ENCODE measurements at places on chromosomes 3 and 15.

DNA sequence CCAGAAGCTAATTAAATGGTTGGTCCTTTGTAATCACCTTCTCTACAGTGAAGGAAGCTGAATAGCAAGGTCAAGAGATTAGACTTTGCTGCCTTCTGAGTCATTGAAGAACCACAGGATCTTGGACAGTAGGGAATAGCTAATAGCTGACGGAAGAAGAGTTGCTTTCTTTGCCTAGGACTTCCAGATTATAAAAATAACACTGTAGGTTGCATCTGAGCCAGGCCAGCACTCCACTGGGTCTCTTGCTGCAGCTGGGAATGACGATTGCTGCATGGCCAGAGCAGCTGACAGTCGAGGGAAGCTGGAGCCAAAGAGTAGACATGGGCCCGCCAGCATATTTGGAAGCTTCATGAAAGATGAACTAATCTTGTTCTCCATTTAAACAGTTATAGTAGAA, 81.5 kb upstream of the KCNMB2 start:
- no peak for DNase-seq

DNA sequence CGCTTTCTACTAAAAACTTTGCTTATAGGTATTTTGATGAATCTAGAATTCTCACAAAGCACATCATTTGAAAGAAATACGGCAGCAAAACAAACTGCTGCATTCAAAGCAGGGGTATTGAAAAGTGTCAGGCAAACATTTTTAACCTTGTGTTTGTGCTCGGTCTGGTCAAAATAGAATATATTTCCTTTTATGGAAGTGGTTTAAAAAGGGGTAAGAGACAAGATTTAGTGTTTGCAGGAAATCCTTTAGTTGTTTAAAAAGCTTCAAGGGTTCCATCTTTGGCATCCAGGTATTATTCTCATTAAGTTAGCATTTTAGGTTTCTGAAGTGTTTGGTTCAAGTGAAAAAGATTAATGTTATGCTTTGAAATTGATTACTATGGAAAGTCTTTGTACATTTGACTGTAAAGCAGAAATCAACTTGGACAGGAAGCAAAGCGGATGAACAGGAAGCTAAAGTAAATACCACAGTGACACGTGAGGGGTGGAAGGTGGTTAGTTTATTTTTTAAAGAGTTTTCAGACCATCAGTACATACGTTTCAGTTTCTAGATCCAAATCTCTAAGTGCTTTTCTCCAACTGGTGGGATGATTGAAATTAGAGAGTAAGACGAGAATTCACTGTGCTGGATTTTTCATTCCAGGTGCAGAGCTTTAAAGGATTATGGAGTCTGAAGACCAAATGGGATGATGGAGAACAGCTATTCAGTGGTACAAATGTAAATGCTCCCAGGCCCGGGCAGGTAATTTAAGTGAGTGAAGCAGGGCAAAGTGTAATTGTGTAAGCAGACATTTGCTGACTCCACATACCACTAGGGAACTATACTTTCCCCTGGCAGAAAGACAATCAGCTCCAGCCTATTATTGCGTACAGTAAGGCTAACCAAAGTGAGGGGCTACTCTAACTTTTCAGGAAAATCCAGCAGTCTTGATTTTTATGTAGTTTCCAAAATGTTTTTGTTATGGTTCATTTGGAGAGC, 341.8 kb upstream of the TBL1XR1 start:
- DNase-seq = peak; percentile 66

DNA sequence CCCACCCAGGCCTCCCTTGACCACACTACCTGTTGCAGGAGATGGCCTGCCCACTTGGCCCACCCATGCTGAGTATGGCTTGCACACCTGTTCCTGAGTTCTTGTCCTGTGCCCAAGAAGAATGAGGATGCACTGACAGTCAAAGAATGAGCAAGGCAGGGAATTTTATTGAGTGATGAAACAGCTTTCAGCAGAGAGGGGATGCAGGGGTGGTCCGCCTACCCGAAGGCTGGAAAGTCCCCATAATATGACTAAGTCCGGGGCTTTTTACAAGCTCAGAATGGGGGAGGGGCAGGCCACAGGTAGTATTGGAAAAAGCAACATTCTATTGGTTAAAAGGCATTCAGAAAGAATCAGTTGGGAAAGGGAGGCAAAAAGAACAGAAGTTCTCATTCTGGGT, 29.9 kb upstream of the RNU6-1 start:
- no peak for DNase-seq

- no peak for DNase-seq
Measured at GRCh38 chr3:189103208-189103607, 68.6 kb upstream of the TPRG1 start.

- no peak for DNase-seq
Measured at GRCh38 chr3:58042947-58043707, 34.9 kb downstream of the FLNB start.

- DNase-seq = no peak
Measured at GRCh38 chr3:26307192-26307591, 315.4 kb upstream of the LRRC3B start.

DNA sequence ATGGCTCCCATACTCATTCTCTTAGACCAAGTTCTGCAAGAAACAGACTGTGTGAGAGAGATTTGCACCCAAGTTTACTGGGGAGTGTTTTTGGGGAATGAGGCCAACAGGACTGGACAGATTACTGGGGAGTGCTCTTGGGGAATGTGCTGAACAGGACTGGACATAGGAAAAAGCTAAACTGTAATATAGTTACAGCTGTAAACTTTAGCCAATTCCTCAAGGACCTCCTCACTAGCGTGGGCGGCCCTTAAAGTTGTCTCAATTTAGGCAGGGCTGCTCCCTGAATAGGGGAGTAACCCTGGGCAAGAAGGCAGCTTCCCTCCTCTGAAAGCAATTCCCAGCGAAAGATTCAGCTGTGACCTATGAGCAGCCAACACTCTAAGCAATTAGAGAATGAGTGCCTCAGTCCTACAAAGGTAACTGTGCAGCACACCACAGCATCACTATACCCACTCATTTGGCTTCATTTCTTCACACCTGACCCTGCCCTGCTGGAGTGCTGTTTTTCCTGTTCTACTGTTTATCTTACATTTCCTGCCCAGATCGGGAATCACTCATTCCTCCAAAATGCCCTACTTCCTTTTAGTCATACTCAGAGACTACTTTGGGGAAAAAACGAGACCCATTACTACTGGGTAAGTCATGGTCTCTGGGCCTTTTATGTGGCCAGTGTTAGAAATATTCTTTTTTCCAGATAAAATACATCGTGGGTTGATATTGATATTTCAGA, 41.3 kb upstream of the TRIM42 start:
- DNase-seq = no peak

GRCh38 chr3:140842984-140843649, 98.5 kb upstream of the SLC25A36 start:
- DNase-seq = no peak
